ENCODE measurements at places on chromosomes 1 and 21. TPM values are rescaled to one million over a fixed set of nuclear protein-coding genes. Genes with fewer than 3 reads are reported as not detected.

KIF26B gene
- polyA plus RNA-seq: 3.9 TPM

ALG6 gene
- polyA plus RNA-seq: 21.2 TPM

CLCA1 gene
- polyA plus RNA-seq: 2,132 TPM

KCNJ6 gene
- polyA plus RNA-seq: 0.39 TPM

PADI2 gene
- polyA plus RNA-seq: 19.3 TPM

PTGFR gene
- 1.3 TPM for polyA plus RNA-seq

SPRR2G gene
- not detected for polyA plus RNA-seq

MROH9 gene
- not detected for polyA plus RNA-seq

DNA sequence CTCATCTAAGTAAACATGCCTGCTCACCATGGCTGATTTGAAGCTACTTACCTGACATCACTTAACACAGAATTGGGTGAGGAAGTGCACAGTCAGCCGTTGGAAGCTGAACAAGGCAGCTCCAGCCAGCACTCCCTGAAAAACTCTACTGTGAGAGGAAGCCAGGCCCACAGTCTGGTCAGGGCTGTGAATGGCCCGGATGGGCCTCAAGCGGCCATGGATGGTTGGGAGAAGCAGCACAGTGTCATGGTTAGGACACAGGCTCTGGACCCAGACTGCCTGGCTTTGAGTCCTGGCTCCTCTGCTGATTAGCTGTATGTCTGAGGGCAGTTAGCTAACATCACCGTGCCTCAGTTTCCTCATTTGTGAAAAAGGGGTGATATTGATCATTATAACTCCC lies 267.8 kb downstream of the GRIK3 start:
- DNase-seq: no peak

- DNase-seq: no peak
Observed at GRCh38 chr1:166127003-166127402, 39.8 kb downstream of the FAM78B start.

GRCh38 chr21:39882839-39883195 lies 15.6 kb downstream of the PCP4 start:
- no peak for DNase-seq

GRCh38 chr1:233005703-233006102 lies 55.3 kb downstream of the NTPCR start:
- no peak for DNase-seq

GRCh38 chr1:69504730-69505252 lies 62.9 kb upstream of the LRRC7 start:
- no peak for DNase-seq

DNA sequence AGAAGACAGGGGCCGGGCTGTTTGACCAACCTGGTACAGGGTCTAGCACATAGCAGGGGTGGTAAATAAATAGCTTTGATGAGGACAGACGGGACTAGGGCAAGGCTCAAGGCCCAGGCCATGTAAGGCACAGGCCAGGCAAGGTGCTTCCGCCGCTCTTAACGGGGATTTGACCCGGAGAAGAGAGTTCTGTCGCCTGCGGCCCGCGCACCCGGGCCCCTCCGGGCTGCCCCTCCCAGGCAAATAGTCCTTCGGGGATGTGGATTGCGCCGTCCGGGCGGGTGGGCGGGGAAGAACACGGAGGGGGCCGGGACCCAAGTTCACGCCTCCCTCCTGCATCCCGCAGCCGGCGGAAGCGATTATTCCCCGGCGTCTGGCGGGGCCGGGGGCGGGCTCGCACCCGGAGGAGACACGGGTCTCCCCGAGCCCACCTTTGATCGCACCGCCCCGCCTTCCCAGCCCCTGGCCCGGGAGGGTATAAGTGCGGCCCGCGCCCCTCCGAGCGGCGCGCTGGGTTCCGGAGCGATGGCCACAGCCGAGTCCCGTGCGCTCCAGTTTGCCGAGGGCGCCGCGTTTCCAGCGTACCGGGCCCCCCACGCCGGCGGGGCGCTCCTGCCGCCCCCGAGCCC lies at the start of gene MIXL1:
Gene MIXL1 (plus strand): TSS at position 508 of the 629 bp plus-strand sequence. CDS start 18 bp downstream, at position 526.
- DNase-seq: no peak

GRCh38 chr1:223201967-223202366 lies 58.9 kb upstream of the TLR5 start:
- DNase-seq: no peak

GRCh38 chr1:8562881-8563865 lies 245.3 kb downstream of the SLC45A1 start:
- DNase-seq: no peak

DNA sequence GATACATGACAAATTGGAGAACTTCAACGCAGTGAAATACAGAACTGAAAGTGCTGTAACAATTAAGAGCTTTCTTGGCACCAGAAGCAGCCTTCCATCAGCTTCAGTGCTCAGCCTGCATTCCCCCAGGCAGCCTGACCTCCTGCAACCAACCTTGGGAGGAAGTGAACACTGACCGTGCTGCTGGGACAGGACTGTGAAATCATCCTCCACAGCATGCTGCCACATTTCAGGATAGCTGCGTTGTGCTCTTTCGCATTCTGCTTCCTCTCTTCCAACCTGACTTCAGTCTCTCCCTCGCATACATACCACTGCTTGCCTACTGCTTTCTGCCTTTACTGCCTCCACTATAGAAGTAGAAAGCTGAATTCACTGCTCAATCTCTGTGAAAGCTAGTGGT lies 388.6 kb downstream of the RWDD3 start:
- DNase-seq: no peak
